NCI-H226 (cell line): ENCODE measurements at places on chromosomes 12 and 14.
A peak's percentile ranks its signal among the peaks of the same experiment; 100 is the strongest.

GRCh38 chr12:67720351-67720856 is 71.9 kb downstream of the DYRK2 start:
- peak; percentile 49 for DNase-seq

GRCh38 chr12:26691234-26691970 is 141.6 kb downstream of the ITPR2 start:
- DNase-seq: peak; percentile 94

DNA sequence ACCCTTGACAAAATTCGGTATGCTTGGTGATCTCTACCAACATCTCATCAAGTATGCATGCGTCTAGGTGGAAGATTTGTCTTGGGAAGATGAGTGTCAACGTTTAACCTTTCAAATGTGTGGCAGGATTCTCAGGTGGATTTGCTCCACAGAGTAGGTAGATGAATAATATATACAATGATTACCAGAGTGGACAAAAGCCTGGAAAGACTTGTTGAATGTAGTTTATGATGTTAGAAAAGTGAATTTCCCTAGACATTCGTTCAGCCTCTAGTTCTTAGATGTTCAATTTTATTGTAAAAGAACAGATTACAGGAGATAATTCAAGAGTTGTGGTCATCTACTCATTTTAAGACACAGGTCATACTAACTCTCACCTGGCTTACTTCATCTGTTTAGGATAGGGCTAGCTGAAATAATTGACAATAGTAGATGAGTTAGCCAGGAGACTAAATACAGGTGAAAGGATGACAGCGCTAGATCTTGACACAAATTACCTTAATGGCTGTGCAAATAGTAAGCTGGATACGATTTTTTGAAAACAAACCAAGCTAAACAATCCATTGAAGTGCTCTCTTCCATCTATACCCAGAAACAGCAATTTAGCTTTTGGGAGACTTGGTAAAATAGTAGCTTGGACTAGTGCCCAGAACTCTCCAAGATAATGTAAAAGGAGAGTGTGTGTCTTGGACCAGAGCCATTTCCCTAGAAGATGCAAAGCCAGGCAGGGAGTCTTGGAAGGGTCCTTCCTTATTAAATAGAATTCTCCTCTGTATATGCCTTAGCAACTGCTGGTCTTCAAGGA is 168.0 kb downstream of the DACT1 start:
- peak; percentile 70 for DNase-seq

DNA sequence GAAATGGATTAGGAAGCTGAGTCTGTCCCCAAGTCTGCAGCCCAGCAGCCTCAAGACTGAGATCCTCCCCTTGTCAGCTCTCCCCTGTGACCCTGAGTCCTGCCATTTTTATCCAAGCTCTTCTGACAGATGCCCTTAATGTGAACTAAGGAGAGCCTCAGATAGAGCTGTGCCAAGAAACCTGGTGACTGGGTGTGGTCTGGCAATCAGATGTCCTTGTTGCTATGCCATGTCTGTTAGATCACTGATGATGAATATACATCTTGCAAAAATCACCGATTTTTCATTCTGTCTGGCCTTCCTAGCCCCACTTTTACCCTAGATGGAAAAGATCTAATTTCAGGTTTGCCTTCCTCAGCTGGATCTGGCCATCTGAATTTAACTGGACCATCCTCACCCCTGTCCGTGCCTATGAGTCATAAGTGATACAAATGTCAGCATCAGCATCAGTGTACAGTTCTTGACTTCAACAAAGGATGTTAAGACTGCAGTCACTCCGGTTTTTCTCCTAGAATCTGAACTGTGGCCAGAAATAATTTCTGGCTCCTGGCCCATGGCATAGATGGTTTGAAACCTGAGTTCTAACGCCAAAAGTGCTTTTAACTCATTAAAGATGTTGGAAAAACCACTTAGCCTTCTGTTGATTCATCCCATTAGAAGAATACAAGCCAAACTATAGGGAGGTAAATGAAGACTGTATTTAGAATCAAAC is 61.2 kb upstream of the GRIP1 start:
- DNase-seq: peak; percentile 43

GRCh38 chr12:1034243-1034642 is 43.2 kb downstream of the ERC1 start:
- no peak for DNase-seq

DNA sequence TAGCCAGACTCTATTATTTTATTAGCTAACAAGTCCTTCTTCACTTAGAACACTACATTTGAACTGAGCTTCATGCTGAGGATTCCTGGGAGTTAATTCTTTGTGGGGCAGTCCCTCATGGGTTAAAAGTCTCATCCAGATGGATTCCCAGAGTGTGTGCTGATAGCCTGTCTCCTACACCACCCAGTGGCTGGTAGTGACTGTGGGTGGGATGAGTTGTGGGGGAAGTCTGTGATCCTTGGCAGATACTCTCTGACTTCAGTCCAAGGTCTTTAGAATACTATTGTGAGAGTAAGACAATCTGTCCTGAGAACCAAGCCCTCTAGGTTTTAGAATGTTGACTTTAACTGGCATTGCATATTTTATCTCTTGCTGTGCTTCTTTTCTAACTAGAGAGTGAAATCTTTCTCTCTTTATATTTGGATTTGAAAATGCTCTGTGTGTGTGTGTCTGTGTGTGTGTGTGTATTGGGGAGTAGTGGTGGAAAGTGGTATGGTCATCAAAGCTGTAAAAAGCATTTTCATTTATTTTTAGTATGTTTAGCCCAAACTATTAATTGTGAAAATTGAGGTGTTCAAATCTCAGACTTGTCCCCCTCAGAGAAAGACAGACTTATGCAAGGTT is 37.3 kb downstream of the AKAP6 start:
- peak; percentile 75 for DNase-seq

- DNase-seq: no peak
Observed at GRCh38 chr14:58243790-58244555, 670 bp upstream of the PSMA3 start.

DNA sequence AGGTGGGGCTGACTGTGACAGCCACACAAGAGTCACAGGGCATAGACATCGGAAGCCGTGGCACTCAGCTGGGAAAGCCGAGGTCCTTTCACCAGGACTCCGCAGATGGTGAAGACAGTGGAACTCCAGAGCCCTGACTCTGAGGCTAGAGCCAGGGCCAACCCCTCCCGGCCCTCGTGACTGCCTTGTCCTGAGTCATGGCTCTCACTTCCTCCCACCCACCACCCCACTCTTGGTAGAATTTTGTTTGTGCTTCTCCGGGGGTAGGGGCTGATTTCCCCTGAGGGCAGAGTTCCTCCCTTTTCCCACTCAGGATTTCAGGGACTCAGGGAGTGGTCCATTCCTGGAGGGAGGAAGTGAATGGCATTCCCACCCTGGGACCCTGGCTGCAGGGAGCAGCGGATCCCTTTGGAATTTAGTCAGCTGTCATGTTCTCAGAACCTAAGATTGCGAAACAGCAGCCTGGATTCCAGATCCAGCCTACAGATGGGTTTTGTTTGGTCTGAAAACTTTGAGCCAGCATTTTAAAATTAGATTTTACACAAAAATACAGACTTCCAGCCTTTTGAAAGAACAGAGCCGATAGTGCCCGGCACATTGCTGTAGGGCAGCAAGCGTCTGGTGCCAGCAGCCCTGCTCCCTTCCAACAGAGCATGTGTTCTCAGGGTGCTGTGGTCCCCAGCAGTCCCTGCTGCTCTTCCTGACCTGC is 50.7 kb downstream of the TPCN1 start:
- DNase-seq: peak; percentile 64

DNA sequence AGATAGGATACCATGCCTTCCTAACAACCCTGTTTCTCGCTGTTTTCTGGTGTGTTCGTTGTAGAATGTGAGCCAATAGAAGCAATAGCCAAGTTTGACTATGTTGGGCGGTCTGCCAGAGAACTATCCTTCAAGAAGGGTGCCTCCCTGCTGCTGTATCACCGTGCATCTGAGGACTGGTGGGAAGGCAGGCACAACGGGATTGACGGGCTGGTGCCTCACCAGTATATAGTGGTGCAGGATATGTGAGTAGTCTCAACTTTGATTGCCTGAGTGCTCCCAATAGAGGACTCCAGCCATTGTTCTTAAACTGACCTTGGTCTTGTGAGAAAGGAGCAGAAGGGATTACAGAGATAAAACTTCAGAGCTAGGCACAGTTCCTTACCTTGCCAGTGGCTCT is 96.2 kb downstream of the KICS2 start:
- DNase-seq: no peak

- peak; percentile 91 for DNase-seq
Observed at GRCh38 chr12:116381744-116382685, 104.5 kb upstream of the MED13L start.

DNA sequence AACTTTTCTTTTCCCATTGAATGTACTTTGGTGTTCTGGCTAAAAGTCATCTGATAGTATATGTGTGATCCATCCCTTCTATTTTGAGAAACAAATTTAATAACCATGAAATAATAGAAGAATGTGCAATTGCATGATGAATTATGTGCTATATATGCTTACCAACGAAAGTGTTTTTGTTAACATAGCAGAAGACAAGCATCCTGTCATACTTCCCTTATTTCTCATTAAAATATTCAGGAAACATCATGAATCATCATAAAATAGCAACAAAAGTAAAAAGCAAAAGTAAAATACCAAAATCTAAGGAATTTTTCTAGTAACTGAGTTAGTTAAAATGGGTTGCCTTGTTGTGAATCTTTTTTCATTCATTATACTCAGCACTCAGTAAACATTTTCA is 409.0 kb upstream of the PDE3A start:
- no peak for DNase-seq

DNA sequence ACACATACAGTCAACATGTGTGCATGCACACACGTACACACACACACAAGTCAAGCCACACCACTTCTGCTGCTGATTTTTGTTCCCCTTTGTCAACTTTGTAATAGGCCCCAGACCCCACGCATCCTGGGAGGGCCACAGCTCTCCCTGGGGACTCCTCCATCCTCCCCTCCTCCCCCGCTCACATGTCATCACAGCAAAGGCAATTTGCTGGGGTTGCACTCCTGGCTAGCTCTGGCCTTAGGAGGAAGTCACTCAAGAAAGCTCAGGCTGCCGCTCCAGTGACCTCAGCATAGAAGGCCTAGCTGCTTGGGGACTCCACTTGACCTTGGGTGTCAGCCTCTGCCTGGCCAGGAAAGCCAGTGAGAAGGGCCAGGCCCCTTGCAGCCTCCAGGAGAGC is 27.2 kb downstream of the NGB start:
- no peak for DNase-seq

- peak; percentile 29 for DNase-seq
Observed at GRCh38 chr14:32986791-32987540, 48.3 kb downstream of the NPAS3 start.

DNA sequence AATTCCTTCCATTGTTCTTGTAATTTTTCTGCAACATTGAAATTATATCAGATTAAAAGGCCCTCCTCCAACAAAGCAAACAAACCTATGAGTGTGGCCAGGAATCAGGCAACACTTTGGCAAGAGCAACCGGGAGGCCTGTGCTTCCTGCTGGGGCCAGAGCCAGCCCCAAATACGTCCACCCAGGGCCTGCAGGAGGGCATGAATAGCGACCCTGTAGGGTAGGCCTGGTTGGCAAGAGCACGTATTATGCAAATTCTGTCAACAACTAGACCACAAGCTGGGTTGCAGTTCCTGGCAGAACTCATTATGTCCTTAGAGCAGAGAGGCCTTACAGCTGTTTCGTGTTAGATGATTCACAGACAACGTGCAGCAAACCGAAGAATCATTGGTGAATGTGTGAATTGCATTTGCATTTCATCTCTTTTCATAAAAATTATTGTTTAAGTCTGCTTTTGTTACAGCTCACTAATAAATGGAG is 26.9 kb upstream of the LGALS3 start:
- peak; percentile 40 for DNase-seq

- no peak for DNase-seq
Observed at GRCh38 chr14:50647753-50648152, 20.4 kb downstream of the SAV1 start.

GRCh38 chr12:62250671-62251608 is 9.3 kb upstream of the USP15 start:
- peak; percentile 98 for DNase-seq

- no peak for DNase-seq
Observed at GRCh38 chr14:24311837-24312615, 724 bp downstream of the LTB4R start.

GRCh38 chr12:113924341-113924740 is 41.8 kb downstream of the RBM19 start:
- no peak for DNase-seq

DNA sequence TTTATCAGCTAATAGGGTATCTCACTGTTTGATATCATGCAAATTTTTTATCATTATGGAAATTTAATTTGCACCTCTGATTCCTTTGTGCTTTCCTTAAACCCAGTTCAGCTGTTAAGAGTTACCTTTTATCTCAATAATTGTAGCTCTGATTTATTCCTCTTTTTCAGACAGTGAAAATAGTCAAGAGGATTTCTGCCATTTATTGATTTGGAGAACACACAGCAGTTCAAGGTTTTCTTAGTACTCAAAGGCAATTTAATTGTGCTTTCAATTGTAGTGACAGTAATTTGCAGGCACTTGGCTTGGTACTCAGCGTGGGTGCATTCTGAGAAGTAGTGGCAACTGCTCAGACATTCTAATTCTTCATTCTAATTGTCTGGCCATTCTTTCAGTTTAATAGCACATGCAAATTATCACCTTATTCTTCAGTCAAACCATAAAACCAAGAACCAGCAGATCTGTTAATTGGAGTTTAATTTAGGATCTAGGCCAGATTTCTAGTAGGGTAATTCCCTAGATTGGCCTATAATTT is 709.3 kb downstream of the RPS29 start:
- no peak for DNase-seq

DNA sequence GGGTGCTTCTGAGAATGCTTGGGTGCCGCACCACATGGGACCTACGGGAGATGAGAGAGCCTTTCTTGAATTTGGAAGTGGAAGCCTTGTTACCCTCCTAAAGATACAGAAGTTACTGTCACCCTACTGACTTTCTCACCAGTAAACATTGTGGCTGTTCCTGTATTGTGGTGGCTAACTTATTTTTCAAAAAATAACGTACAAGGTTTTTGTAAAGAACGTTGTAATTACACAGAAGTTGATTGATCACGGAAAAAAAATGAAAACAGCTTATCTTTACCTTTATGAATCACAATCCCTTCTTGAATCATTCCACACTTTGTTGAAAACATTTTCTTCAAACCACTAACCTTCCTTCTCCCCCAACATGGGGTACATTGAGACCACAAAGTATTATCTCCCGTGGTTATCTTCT is 22.0 kb upstream of the PPFIBP1 start:
- DNase-seq: no peak

- DNase-seq: no peak
Observed at GRCh38 chr14:45070215-45070614, 13.7 kb upstream of the PRPF39 start.
